Activated CD4-positive, alpha-beta T cell treated with anti-CD3 and anti-CD28 coated beads, Interleukin-2, Interleukin-6, amounts not matched to agents 100 ng/mL and 50 ng/mL, durations not matched to agents 16 hours and 8 hours (primary cell): ENCODE measurements at places on chromosomes 6 and 20.

DNA sequence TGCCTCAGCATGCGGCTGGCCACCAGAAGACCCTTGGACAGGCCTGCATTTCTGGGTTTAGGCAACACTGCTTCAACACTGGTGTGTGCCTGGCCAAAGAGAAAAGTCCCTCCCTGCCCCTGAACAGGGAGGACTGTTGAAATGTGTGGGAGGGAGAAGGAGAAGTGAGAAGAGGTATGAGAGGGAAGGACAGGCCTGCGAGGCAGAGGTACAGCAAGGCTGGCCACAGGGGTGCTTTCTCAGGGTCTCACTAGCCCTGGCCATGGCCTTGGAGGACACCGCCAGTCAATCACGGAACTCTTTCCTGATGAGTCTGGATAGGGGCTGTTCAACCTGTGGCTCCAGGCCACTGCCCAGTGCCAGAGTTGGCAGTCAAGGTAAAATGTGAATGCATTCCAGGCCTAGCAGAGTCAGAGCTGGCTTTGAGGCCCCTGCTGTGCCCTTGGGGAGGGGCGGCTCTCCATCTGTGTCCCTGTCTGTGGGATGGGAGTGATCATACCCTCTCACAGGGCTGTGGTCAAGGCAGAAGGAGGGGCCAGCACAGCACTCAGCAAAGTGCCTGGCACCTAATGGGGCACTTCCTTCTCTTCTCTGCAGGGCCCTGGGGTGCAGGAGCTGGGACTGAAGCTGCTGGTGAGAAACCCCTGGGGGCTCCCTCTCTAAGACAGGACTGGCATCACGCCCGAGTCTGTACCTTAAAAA lies 43.2 kb upstream of the CDH22 start:
- DNase-seq = no peak

GRCh38 chr20:24616258-24617079 lies 147.0 kb downstream of the SYNDIG1 start:
- DNase-seq = no peak

DNA sequence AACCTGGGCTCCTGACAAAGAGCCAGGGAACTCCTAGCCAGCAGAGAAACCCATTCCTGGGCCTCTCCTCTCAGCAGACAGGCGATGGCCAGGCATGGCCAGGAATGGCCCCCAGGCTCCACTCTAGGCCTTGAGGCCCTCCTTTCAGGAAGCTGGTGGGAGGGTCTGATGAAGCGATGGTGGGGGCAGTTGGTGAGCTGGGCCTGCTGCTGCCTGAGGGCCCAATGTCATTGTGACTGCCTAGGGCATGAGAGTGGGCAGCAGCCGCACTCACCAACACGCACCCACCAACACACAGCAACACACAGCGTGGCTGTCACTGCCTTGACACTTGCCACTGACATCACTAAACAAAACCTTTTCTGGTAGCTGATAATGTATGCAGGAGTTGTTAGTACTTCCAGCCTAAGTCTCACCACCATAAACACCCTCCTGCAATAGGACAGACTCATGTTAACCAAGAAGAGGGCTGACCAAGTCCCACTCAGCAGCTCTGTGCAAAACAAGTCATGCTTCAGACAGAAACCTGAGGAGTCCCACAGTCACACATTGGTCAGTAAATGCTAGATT lies 69.3 kb downstream of the ABHD12 start:
- no peak for DNase-seq

- no peak for DNase-seq
Measured at GRCh38 chr20:49326026-49326425, 48.2 kb upstream of the ZNFX1 start.

DNA sequence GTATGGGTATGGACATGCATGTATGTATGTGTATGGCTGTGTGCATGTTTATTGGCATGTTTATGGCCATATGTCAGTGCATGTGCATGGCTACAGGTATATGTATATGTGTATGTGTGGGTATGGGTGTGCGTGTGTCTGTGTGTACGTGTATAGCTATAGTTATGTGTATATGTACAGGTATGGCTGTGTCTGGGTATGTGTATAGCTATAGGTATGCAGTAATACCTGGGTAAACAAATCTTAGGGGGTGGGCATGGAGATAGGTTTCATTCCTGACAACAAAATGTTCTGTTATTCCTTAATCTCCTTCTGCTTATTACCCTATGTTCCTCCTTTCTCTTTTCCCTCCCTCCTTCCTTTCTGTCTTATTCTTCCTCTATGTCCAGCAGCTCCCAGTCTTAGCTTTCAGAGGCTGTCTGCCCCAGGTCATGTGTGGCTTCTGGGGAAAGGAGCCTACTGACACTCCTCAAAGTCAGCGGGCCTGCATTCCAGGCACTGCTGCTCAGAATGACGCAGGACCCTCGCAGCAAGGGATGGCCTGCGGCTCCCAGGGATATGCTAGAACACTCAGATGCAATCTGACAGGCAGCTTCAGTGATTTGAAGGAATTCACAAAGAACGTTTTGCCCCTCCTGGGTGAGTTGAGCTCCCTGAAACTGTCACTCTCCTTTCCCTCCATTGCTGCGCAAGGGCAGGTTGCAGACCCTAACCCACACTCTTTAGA lies 139.3 kb upstream of the PHACTR1 start:
- DNase-seq = no peak

DNA sequence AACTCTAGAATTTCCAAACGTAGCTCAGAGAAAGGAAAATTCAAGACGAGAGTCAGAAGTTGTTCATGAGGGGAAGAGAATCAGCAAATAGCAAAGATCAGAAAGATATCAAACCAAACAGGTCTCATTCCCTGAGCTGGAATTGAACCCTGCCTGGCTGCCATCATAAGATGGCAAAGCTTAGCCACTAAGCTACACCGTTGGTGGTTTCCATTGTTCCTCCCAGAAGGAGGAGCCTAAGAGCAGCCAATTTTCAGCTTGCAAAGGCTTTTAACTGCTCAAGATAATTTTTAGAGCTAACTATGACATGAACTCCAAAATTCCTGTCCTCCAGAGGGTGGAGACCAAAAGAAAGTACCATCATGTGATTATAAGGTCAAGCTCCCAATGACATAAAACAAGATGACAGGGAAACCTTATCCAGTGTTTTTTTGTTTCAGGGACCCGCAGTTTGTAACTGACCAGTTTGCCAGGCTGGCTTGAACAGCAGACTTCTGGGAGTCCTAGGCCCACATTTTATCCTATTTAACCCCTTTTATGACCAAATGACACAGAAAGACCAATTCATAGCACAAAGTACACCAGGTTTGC lies 55.9 kb downstream of the COL11A2 start:
- DNase-seq = no peak

GRCh38 chr6:21500314-21501020 lies 93.1 kb upstream of the SOX4 start:
- no peak for DNase-seq

- no peak for DNase-seq
Measured at GRCh38 chr6:112485827-112486212, 138.7 kb downstream of the RFPL4B start.

DNA sequence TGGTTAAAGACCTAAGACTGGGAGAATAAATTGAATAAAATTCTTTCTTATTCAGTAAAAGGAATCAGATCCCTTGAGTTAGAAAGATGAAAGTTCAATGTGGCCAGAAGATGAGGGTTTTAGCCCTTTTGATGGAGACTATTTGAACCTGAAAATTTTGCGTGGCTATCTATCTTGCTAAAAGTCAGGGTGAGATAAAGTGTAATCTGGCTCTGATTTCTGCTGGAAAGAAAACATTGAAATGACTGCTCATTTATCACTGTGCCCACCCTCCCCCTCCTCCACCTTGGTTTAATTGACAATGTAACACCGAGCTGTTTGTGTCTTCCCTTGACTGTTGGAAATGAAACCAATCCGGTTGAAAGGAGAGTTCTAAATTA lies 32.9 kb upstream of the TCF21 start:
- DNase-seq = no peak

GRCh38 chr6:113625850-113626249 lies 231.3 kb upstream of the MARCKS start:
- peak; percentile 55 for DNase-seq

DNA sequence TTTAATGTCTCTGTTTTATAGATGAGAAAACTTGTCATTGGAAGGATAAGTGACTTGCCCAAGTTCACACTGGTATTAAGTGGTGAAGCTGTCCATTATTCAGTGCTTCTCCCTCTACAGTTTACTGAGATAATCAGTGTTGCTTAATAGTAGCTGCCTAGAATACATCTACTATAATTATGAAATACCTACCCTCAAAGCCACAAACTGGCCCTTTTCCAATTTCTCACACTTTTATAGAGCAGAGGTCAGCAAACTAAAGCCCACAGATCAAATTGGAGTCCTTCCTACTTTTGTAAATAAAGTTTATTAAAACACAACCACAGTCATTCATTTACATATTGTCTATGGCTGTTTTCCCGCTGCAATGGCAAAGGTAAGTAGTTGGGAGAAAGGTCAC lies 73.5 kb downstream of the EYS start:
- DNase-seq = no peak

- DNase-seq = no peak
Measured at GRCh38 chr6:167934426-167934864, 63.0 kb upstream of the KIF25 start.

GRCh38 chr6:135461208-135461607 lies 36.3 kb downstream of the AHI1 start:
- no peak for DNase-seq

DNA sequence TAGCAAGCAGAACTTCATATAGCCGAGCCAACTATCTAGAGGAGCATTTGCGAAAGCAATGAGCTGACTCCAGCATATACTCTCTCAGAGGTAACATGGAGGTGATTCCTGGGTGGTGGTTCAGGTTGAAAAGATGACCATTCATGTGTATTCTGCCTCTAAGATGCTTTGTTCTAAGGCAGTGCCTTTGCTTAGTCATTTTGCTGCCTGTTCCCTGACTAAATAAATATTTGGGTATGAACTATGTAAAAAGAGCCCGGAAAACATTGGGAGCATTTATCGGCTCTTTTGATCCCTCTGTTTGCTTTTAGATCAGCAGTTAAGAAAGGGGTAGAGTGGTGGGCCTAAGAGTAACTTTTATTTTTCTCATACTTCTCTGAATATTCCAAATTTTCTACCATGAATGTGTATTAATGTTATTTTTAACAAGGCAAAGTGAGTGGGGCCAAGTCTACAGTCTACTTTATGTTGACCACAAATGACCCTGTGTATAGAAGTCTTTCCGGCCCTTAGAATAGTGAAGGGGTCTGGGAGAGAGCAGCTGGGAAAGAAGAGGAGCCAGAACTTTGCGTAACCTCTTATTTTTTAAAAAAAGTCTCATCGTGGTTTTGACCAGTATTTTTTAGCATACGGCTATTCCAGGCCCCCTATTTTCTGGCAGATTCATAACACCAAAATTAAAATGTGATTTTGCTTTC lies 206.5 kb upstream of the EYA4 start:
- no peak for DNase-seq

GRCh38 chr20:25676164-25676809 lies 20.4 kb downstream of the ZNF337 start:
- DNase-seq = peak; percentile 23

- no peak for DNase-seq
Measured at GRCh38 chr6:26173836-26174145, 86.6 kb downstream of the HFE start.

GRCh38 chr20:10719740-10720385 lies 46.1 kb upstream of the JAG1 start:
- no peak for DNase-seq

- DNase-seq = no peak
Measured at GRCh38 chr20:43669332-43669731, 2.4 kb downstream of the MYBL2 start.

GRCh38 chr20:41398408-41398807 lies 31.8 kb upstream of the EMILIN3 start:
- no peak for DNase-seq

GRCh38 chr6:20360471-20361119 lies 41.1 kb upstream of the E2F3 start:
- DNase-seq = no peak

DNA sequence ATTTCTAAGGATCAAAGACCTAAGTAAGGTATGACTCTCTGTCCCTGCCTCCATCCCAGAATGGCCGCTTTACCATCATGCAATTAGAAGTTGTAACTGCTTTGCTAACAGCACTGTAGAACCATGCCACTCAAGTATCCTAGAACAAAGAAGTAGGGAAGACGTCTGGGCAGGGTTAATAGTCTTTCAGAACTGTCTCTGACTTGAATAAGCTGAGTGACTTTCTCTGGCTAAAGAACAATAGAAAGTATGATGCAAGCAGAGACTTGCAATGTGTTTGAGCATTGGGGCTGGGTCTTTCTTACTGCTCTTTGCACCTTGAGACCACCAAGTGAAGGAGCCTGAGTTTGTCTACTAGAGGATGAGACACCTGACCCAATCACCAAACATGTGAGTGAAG lies 279.6 kb upstream of the JAG1 start:
- no peak for DNase-seq

- DNase-seq = no peak
Measured at GRCh38 chr6:25017486-25017885, 81.7 kb upstream of the RIPOR2 start.

DNA sequence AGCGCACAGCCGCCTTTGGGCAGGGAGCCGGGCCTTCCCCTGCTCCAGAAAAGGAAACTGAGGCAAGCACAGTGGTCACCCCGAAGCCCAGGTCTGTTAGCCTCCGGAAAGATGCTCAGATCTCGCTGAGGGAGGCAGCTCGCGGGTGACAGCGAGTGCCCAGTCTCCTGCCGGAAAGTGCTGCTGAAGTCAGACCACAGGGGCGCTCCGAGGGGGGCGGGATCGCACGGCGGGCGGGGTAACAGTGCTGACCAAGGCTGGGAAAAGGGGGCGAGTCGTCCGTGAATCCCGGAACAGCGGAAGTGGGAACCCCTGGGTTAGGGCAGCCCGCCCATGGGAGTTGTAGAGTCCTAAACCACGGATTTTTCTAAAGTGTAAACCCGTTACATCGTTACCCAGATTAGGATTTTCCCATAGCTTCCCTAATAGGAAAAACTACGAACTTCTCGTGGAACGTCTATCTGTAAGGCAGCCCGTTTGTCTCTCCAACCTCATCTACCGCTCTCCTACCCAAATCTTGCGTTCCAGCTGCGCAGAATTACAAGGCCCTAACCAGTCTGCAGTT lies 504 bp downstream of the VPS16 start:
- peak; percentile 50 for DNase-seq

- no peak for DNase-seq
Measured at GRCh38 chr6:116514111-116514510, 2.7 kb downstream of the CALHM5 start.

- DNase-seq = no peak
Measured at GRCh38 chr20:2585811-2586210, 49.4 kb downstream of the TMC2 start.

GRCh38 chr6:35413911-35414310 lies 38.2 kb upstream of the FANCE start:
- no peak for DNase-seq

DNA sequence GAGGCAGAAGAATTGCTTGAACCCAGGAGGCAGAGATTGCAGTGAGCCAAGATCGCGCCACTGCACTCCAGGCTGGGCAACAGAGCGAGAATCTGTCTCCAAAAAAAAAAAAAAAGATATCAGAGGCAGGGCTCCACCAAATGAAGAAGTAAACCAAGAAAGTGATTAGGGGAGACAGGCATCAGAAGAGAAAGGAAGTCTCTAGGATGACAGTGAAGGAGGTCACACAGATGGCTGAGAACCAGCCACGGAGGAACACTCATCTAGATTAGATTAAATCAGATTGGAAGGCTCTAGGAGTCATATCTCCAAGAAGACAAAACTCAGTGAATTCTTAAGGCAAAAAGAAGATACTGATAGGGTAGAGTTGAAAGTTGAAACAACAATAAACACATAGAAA lies 102.2 kb upstream of the CCDC28A start:
- DNase-seq = no peak

- DNase-seq = peak; percentile 55
Measured at GRCh38 chr20:19692685-19693119, 65.4 kb upstream of the RIN2 start.
